Fibroblast of villous mesenchyme (primary cell): ENCODE measurements at places on chromosomes 12 and 14. TPM values are rescaled to one million over a fixed set of nuclear protein-coding genes. Genes with fewer than 3 reads are reported as not detected.
A peak's percentile ranks its signal among the peaks of the same experiment; 100 is the strongest.

The CHST11 gene
- 3.5 and 8.2 TPM in 2 replicates for total RNA-seq

The TGFB3 gene
- 7.7 and 14.2 TPM in 2 replicates for total RNA-seq

The KLRD1 gene
- under 0.01 and 0.86 TPM in 2 replicates for total RNA-seq

The BHLHE41 gene
- total RNA-seq = 6.8 and 8.2 TPM in 2 replicates

The ST8SIA1 gene
- total RNA-seq = 0.43 and 1.3 TPM in 2 replicates

The NOVA1 gene
- 1.9 and 6.9 TPM in 2 replicates for total RNA-seq

The MIP gene
- total RNA-seq = not detected in 2 replicates

- no peak for DNase-seq
Measured at GRCh38 chr14:100333827-100334226, 10.7 kb downstream of the SLC25A47 start.

DNA sequence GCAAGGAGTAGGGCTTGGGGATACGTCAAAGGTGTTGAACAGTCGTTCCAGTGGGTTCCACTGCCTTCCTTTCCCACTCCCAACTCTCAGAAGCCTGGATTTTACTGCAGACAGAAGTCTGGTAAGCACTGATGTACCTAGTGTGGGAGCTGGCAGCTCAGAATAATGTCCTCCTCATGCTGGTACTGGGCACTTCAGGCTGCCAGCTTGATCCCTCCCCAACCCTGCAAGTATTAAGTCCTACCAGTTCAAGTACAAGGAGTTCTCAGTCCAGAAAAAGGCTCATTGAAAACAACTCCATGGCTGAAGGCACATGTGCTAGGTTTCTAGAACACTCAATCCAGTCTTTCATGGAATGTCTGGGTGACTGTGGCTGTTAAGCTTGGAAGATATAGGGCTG is 304.3 kb downstream of the NUAK1 start:
- DNase-seq = no peak

GRCh38 chr12:104786352-104786751 is 171.7 kb downstream of the SLC41A2 start:
- no peak for DNase-seq

- no peak for DNase-seq
Measured at GRCh38 chr14:50739186-50739585, 71.1 kb upstream of the SAV1 start.

- DNase-seq = peak; percentile 75
Measured at GRCh38 chr12:25187781-25188180, 7.2 kb downstream of the DNAI7 start.

GRCh38 chr12:63079791-63080502 is 71.1 kb downstream of the AVPR1A start:
- no peak for DNase-seq

DNA sequence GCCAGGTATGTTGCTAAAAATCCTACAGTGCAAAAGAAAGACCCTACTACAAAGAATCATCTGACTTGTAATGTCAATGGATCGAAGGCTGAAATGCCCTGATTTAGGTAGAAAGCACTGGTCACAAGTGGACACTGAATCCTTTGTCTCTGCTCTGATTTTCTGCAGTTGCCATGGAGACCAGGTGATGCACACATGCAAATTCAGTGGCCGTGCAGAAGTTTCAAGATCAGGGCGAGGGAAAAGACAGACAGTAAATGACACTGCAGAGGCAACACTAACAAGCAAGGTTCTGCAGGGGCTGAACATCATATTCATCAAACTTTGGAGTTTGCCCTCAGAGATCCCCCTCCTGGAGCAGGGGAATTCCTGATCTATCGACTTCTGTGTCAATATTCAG is 370.3 kb upstream of the TMEM132C start:
- no peak for DNase-seq

DNA sequence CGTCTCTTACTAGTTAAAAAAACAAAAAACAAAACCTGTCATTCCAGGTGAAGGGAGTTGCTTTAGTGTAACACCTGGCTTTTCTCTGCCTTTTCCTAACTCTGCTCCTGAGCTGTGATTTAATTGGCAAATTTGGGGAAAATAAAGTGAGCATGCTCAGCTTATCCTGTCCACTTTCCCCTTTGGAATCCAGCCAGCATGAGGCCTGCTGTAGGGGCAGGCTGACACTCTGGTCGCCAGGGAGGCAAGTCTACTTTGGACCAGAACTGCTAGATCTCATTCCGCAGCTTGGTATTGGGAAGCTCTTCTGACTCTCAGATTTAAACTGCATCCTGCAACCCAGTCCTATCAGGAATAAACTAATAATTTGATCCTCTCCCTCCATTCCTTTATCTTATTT is 30.1 kb downstream of the CDKN1B start:
- DNase-seq = no peak

DNA sequence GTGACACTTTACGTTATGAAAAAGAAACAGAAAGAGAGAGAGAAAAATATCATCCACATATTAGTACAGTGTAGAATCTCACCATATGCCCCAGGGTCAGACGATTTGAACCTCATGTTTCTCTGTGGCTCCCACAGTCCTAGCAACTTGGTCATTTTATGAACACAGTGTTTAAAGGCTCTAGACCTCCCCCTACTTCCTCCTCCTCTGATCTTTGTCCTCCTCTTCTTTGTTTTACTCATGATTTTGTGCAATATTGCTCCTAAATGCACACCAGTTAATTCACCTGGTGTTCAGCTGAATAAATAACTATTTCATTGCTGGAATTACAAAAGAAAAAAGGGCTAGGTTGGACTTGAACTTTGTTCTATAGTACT is 18.2 kb downstream of the GLT1D1 start:
- no peak for DNase-seq

- no peak for DNase-seq
Measured at GRCh38 chr12:830111-830867, 77.9 kb downstream of the WNK1 start.

- DNase-seq = no peak
Measured at GRCh38 chr12:1848146-1848545, 27.8 kb downstream of the LRTM2 start.

DNA sequence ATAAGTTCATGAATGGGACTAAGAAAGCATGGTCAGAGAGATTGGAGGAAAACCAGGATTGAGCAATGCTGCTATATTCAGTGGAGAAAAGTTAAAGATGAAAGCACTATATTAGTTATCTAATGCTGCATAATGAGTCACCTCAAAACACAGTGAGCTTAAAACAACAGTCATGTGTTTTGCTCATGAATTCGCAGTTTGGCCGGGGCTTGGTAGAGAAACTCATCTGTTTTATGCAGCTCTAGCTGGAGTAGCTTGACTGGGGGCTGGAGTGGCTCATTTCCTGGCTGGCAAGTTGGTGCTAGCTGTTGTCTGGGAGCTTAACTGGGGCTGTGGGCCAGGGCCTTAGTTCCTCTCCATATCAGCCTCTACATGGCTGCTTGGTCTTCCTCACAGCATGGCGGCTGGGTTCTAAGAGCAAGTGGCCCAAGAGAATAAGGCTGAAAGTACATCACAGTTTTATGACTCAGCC is 90.1 kb downstream of the ADCK1 start:
- DNase-seq = peak; percentile 81

GRCh38 chr12:3770891-3771290 is 18.0 kb upstream of the CRACR2A start:
- DNase-seq = peak; percentile 68
